ENCODE measurements at places on chromosomes 2 and 18.

- no peak for DNase-seq
Observed at GRCh38 chr2:179936654-179937053, 70.4 kb downstream of the CWC22 start.

- DNase-seq, result no peak
Observed at GRCh38 chr2:240451108-240451611, 15.7 kb downstream of the GPC1 start.

- no peak for DNase-seq
Observed at GRCh38 chr2:137262594-137262993, 497.2 kb downstream of the THSD7B start.

- DNase-seq, result no peak
Observed at GRCh38 chr2:196390243-196391148, 219.1 kb upstream of the STK17B start.

- no peak for DNase-seq
Observed at GRCh38 chr18:23716516-23716915, 27.3 kb downstream of the LAMA3 start.

DNA sequence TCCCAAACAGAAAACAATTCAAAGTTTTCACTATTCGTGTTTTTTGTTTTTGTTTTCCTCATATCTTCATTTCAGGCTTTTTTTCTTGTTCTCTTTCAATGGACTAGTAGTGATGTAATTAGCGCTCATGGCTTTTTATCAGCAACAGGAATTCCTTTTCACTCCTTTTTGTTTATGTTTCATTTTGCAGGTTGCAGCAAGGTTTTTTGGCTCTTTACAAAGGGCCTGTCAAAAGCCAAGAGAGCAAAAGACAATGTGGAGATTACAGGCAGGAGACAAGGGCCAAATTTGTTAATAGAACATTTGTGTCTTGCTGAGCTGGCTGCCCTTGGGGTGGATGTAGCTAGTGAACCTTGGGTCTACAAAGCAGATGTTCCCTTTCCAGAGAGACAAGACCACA lies 467.4 kb upstream of the CDH20 start:
- no peak for DNase-seq

- no peak for DNase-seq
Observed at GRCh38 chr2:73944714-73945113, 18.0 kb downstream of the DGUOK start.

- DNase-seq, result no peak
Observed at GRCh38 chr2:195270466-195271039, 386.5 kb upstream of the SLC39A10 start.

- no peak for DNase-seq
Observed at GRCh38 chr18:79395308-79395640, 456 bp upstream of the NFATC1 start.

DNA sequence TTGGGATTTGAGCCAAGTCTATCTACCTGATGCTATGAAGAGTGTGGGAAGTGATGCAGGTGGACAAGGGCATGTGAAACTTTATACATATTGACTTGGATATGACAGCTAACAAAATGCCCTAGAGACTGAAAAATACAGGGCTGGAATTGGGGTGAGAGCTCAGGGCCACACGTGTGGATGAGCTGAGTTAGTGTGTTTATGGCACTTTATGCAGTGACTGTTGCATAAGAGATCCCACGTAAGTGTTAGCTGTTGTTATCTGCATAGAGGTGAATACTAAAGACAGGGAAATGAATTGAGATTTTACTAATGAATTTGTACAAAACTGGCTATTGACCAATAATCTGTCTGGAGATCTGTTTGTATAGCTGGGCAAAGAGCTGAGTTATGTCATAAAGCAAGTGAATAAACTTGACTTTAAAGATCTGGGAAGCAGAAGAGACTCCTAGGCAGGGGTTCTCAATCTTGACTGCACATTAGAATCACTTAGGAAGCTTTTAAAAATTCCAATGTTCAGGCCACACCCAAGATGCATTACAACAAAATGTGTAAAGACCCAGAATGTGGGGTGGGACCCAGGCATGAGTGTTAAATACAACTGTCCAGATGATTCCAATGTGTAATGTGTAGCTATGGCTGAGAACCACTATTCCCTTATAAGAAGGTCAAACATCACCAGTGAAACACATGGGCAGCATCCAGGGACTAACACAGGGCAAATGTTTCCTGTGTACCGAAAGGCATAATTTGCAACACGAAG lies 74.2 kb upstream of the STK17B start:
- DNase-seq, result no peak

DNA sequence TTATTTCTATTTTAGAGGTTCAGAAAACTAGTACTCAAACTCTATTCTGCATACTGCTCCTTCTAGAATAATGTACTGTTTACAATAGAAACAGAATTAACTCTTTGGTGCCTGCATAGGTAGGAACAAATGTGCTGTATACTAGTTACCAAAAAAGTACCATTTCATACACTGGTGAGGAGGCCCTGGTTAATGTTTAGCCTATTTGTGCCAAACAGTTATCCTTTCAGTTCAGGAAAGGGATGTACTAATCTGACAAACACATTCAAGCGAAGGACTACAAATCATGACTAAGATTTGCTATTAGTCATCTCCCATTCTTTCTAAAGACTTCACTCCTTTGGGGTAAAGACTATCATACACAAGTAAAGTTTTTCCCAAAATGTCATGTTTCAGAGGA lies 47.4 kb downstream of the EXOC6B start:
- no peak for DNase-seq

GRCh38 chr2:61632276-61633169 lies 94.4 kb upstream of the XPO1 start:
- no peak for DNase-seq

DNA sequence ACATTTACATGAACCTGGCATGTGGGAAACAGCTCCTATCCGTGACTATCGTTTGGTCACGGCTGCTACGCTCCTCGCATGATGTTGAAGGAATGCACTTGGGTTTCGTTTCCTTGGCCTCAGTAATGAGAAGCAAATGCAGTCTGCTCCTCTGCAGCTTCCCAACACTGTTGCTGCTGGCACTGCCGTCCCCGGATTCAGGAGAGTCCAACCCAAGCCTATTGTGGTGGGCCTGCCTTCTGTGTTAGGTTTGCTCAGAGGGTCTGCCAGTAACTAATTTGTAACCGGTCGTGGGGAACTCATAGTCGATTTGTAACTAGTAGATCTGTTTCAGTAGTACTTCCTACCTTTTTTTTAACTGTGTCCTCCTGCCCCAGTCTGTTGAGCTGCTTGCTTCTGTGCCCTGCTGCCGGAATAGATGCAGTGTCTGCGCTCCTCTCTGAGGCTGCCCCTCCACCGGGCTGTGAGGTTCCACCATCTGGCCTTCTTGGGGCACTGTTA lies 58.4 kb downstream of the WDSUB1 start:
- no peak for DNase-seq

- no peak for DNase-seq
Observed at GRCh38 chr2:144645083-144645778, 125.3 kb upstream of the ZEB2 start.

DNA sequence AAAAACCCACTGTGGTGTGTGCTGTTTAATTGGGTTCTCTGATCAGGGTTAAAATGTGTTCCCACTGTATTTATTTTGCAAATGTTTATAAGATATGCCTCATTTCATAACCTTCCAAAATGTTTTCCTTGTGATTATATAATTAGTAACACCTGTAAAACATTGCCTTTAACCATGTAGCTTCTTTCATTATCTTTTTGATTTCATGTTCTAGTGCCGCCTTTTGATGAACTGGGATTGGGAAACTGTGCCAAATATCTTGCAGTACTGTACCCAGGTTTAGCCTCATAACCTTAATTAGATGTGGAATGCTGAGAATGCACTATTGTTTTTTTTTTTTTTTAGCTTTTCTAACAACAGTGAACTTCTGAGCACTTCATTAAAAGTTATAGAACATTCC lies 96.9 kb downstream of the TANC1 start:
- no peak for DNase-seq
